ENCODE measurements at places on chromosomes 16 and 17.

- DNase-seq: no peak
Measured at GRCh38 chr17:3990386-3991127, 26.3 kb upstream of the ATP2A3 start.

DNA sequence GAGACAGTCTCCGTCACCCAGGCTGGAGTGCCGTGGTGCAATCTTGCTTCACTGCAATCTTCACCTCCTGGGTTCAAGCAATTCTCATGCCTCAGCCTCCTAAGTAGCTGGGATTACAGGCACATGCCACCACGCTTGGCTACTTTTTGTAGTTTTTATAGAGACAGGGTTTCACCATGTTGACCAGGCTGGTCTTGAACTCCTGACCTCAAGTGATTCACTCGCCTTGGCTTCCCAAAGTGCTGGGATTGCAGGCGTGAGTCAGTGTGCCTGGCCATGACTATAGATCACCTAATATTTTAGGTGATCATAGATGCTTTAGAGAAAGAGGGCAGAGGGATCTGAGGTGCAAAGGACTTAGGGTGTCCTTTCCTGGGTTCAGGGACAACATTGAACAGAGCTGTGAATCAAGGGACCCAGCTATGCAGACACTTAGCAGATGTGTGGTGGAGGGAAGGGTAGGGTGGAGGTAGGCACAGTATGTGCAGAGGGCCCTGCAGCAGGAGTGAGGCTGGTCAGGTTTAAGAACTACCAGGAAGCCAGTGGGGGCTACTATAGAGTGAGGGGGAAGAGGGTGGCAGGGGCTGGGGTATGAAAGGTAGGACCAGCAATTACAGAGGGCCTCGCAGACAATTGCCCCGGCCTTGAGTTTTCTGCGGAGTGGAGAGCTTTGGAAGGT, 116.5 kb downstream of the CMIP start:
- peak; percentile 50 for DNase-seq

DNA sequence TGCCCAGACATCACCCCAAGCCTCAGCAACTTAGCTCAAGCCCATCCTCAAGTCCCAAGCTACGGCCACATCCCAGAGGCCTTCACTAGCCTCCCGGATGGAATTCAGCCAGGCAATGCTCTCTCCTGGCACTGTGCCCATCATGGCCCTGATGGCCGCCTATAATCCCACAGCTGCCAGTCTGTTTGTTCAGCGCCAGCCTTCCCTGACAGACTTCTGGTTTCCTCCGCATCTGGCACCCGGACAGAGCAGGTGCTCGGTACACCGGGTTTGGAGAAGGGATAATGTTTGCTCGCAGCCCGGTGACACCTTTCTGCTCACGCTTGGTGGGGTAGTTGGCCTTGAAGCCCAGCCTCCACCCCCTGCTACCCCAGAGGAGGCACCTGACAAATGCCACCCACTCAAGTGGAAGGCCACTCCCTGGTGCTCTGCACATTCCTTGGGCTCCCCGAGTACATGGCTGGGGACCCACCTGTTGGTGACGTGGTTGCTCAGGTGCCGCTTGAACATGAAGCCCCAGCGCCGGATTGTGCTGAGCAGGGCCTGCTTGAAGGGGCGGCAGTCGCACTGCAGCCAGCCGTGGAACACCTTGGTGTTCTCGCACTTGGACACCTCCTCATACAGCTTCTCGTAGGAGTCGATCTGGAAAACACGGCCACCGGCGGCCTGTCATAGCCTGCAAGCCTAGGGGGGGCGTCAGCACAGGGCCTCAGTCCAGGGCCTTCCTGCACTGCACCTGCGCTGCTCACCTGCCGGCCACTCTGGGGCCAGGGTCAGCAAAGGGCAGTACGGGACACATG, 47.1 kb downstream of the DNAH17 start:
- no peak for DNase-seq

GRCh38 chr17:1518410-1518809, 2.0 kb upstream of the INPP5K start:
- DNase-seq: no peak

- peak; percentile 17 for DNase-seq
Measured at GRCh38 chr17:41256291-41256685, 1.1 kb downstream of the KRTAP9-9 start.

DNA sequence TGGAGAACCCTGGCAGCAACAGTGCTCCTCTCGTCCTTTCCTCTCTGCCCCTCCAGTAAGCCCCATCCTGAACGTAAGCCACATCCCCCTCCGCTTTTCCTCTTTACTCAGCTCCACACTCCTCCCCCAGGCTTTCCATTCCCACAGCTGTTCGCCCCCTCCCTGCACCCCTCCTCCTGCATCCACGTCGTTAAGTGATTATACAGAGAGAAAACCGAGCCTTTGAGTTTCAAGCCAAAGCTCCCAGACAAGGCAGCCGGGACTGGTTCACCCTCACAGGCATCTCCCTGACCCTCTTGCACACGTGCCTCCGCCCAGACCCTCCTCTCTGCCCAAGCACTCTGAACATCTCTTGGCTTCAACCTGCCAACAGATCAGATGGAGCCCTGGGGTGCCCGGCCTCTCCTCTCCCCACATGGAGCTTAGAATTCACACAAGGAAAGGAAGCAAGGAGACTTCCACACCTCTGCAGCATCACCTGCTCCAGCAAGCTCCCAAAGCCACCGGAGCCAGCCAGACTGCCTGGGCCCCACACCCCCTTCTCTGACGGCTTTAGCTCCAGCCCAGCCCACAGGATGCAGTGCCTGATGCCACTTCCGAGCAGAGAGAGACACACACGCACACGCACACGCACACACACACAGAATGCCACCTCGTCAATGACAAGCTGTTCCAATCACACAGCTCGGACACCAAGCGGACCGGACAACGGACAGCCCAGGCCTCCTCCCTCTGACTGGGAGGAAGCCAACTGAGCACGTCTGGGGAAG, 99.9 kb upstream of the CCL2 start:
- no peak for DNase-seq

- peak; percentile 35 for DNase-seq
Measured at GRCh38 chr17:41013606-41014005, 4.7 kb upstream of the KRTAP3-1 start.

- DNase-seq: no peak
Measured at GRCh38 chr17:10156948-10157607, 41.3 kb downstream of the GAS7 start.

GRCh38 chr16:1766231-1766630, 5.1 kb downstream of the NME3 start:
- no peak for DNase-seq

- no peak for DNase-seq
Measured at GRCh38 chr16:85438981-85439685, 174.0 kb upstream of the GSE1 start.

DNA sequence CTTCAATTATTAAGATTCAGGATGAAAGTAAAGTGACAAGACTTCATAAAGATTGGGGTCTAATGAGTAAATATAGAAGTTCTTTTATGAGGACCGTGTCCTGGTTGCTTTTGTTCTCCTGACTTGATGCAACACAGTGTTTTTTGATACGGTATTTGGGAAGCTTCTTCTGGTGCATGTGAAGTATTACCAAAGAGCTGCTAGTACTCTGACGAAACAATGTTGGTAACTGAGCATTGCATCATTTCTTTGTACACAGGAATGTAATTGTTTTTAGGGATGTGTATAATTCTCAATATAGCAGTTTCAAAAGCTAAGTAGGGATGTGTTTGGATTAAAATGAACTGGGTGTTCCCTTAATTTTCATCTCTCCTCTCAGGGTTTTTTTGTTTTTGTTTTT, 15.9 kb downstream of the KPNB1 start:
- peak; percentile 52 for DNase-seq

GRCh38 chr17:72600934-72601333, 480.1 kb downstream of the SOX9 start:
- peak; percentile 44 for DNase-seq

- no peak for DNase-seq
Measured at GRCh38 chr17:41793784-41794539, 7.5 kb upstream of the JUP start.

GRCh38 chr16:13856398-13856797, 63.6 kb upstream of the ERCC4 start:
- no peak for DNase-seq

- no peak for DNase-seq
Measured at GRCh38 chr17:18280766-18281371, 20.4 kb downstream of the MIEF2 start.
